Right ventricle myocardium inferior (tissue), 1 donor: ENCODE measurements at places on chromosomes 7 and 10. TPM values are rescaled to one million over a fixed set of nuclear protein-coding genes. Genes with fewer than 3 reads are reported as not detected.

Gene NFE2L3
- total RNA-seq, result 1.4 TPM

Gene DDC
- not detected for total RNA-seq

Gene WEE2
- not detected for total RNA-seq

Gene TMEM273
- total RNA-seq, result 27.9 TPM

Gene ZNF727
- 1.6 TPM for total RNA-seq

Gene SFRP4
- 0.32 TPM for total RNA-seq

Gene FKBP6
- not detected for total RNA-seq

Gene LIPJ
- total RNA-seq, result not detected

Gene TAS2R41
- not detected for total RNA-seq

Gene SPDYE6
- not detected for total RNA-seq
